ENCODE measurements at places on chromosomes 12 and 14.

- DNase-seq, result no peak
These were observed 7.3 kb downstream of the STAT6 start for GRCh38 chr12:57103856-57104255.

- peak; percentile 58 for DNase-seq
These were observed 1.1 kb downstream of the ETV6 start for GRCh38 chr12:11650286-11651281.

- DNase-seq, result no peak
These were observed 48.3 kb upstream of the ZFP36L1 start for GRCh38 chr14:68841016-68841809.

- no peak for DNase-seq
These were observed 82.6 kb downstream of the BBS10 start for GRCh38 chr12:76265424-76266180.

- DNase-seq, result no peak
These were observed 76.7 kb downstream of the ANO4 start for GRCh38 chr12:100871195-100871734.

DNA sequence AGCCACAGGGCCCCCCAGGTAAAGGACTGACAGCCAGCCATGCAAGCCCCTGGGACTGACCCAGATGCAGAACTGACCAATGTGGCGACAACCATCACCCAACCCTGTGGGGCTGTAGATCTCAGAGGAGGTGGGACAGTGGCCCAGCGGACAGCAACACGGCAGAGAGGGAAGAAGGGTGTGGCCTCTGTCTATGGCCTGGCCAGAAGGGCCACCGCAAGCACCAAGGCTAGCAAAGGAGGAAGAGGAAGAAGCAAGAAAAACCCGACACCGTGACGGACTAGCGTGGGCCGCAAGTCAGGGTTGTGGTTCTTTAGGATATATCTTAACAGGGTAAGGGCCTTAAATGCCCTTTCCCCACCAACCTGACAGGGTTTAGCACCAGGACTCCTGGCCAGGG, 71.2 kb downstream of the ITPK1 start:
- no peak for DNase-seq

DNA sequence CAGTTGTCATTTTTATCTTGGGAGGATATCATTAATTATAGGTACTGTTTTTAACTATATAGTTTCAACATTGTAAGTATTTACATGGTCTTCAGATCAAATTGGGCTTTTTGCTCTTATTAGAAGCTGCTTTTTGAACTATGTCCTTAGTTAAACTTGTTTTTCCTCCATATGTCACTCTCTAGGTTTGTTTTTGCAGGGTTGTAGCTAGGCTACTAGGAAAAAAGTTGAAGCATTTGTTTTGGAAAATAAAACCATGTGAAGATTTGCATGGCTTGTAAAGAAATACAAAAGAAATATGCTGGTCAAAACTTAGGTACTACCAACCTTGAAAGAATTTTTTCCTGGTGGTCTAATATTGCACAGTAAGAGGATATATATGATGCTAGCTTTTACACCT, 3.4 kb downstream of the ARID2 start:
- no peak for DNase-seq

DNA sequence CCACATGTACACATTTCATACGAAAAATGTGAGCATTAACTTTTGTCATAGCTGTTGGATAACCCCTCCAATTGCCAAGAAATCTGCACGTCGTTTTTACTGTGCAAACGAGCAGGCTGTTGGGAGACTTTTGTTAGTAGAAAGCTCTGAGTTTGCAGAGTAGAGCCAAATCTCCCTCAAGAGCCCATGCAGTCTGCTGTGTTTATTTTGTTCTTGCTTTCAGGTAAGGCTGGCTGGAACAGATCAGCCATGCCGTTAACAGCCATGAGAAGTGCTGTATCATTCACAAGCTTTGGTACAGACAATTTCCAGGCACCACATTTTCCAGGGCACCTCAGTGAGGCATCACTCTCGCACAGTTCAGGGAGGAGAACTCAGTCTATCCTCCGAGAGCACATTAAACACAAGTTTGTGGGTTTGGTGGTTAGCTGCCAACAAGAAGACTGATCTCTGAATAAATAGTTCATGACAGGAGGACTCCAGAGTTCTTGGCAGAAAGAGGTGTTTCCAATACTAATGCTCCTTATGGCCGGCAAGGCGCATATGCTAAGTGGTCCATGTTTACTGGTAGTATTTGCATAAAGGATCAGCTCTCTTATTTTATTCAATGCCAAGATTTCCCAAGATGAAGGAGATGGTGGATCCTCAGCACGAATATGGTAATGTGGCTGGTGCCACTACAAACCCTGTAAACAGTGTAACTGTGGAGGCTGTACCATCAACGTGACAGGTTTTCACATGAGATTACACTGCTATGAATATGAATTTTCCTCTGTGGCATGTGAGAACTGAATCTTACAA, 30.3 kb upstream of the PELI2 start:
- DNase-seq, result peak; percentile 58

GRCh38 chr12:536751-537245, 77.1 kb downstream of the B4GALNT3 start:
- no peak for DNase-seq

- no peak for DNase-seq
These were observed 23.7 kb upstream of the TMCC3 start for GRCh38 chr12:94674051-94674451.

DNA sequence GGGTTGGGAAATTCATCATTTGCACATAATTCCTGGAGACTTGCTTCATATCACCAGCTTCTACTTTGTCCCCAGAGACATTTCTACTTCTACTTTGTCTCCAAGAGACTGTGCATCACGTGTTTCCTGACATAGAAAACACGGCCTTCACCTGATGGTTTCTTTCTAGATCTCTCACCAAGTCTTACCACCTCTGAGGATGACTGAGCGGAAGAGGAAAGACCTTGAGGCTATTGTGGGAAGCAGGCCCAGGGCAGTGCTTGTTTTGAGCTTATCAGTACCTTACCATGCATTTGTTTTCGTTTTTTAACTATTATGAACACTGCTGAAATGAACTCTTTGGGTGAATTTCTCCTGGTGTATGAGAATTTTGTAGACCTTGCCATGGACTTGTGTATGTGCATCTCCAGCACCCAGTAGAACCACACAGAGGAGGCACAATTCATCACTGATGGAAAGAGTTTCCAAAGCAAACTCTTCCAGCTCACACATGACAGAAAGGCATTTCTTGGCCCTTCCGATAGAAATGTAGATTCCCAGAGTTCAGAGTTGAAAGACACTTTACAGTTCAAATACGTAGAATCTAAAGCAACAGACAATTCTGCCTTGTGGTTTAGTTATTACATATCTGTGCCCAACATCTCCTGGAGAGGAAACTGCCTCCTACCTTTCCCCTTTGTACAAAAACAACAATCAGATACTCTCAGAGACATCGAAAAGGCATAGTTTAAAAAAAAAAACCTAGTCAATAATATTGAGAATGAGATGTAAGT, 434.7 kb downstream of the FUT8 start:
- DNase-seq, result no peak

- DNase-seq, result no peak
These were observed 345 bp downstream of the ASPG start for GRCh38 chr14:104085889-104086201.

DNA sequence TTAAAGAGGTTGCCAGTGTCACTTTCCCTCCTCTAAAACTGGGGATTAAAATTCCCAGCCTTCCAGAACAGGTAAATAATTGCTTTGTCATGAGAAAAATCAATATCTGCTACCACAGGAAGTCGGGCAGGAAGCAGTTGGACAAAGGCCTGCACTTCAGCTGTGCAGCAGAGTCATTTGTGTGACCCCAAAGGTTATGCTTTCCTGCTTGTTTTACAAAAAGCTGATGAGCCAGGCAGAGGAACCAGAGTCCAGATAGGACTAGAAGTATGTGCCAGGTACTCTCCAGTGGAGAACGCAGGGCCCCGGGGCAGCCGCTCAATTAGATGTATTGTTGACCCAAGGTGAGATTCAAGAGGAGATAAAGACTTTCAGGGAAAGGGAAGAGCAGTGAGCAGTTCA, 117.1 kb upstream of the FRMD6 start:
- peak; percentile 24 for DNase-seq

GRCh38 chr14:24920265-24921075, 129.5 kb downstream of the STXBP6 start:
- no peak for DNase-seq

Measured in NCI-H345 (cell line).